ENCODE measurements at places on chromosomes 5 and 9. TPM values are rescaled to one million over a fixed set of nuclear protein-coding genes. Genes with fewer than 3 reads are reported as not detected.

LCN6 gene
- polyA plus RNA-seq = 13.0 TPM

FBP2 gene
- 0.47 TPM for polyA plus RNA-seq

GRIA1 gene
- 0.04 TPM for polyA plus RNA-seq

GRCh38 chr5:52692039-52692438 lies 95.7 kb upstream of the ITGA1 start:
- no peak overlapping the region for H3K4me3 ChIP-seq
- no peaks in the 10 kb centered on the region for H3K36me3 ChIP-seq
- H3K27ac ChIP-seq = no peak overlapping the region
- peaks cover 2% of the 10 kb centered on the region for H3K4me1 ChIP-seq

- no peak overlapping the region for H3K4me3 ChIP-seq
- H3K27ac ChIP-seq = no peak overlapping the region
- DNase-seq = no peak
- no peaks in the 10 kb centered on the region for H3K36me3 ChIP-seq
- peaks cover 5% of the 10 kb centered on the region for H3K4me1 ChIP-seq
These were observed 104.3 kb upstream of the SIMC1 start for GRCh38 chr5:176133877-176134276.

DNA sequence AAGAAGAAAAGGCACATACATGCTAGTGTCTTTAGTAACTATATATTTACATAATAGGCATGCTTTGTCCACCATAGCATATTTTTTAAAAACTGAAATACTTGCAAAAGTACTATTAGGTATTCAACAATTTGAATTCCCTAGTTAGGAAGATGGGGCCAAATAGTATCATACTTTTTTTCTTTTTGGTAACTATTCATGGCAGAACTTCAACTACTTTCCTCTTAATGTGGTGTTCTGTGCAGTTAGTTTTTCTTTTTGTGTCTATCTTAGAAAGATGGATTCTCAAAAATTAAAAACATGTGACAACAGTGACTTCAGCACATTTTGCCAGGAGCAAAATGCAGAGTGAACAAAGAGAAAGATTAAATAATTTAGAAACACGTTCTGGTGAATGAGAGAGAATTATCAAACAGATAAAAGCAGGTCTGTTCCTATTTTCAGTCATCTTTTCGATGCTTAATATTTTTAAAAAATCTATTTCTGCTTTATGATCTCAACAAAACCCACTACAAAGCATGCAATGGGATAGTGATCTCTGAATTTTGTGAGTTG lies 341.1 kb downstream of the ARL15 start:
- H3K27me3 ChIP-seq = no peaks in the 10 kb centered on the region
- no peak overlapping the region for H3K27ac ChIP-seq
- DNase-seq = no peak
- H3K4me3 ChIP-seq = no peak overlapping the region
